Frontal cortex (tissue), 4 donors: ENCODE measurements at places on chromosomes 12 and 14. TPM values are rescaled to one million over a fixed set of nuclear protein-coding genes. Genes with fewer than 3 reads are reported as not detected.

The KRT78 gene
- total RNA-seq: not detected

The DHRS2 gene
- 0.41 TPM for total RNA-seq

The CRIP1 gene
- not detected for total RNA-seq

The TMEM116 gene
- total RNA-seq: 43.2 TPM

The ABCC9 gene
- 13.0 TPM for total RNA-seq

The KLRC3 gene
- 2.9 TPM for total RNA-seq

The MORN3 gene
- total RNA-seq: 3.3 TPM

The CIDEB gene
- total RNA-seq: 2.0 TPM

The OTX2 gene
- total RNA-seq: 0.41 TPM

The KRT83 gene
- total RNA-seq: not detected

The KLRD1 gene
- total RNA-seq: under 0.01 TPM

The ST8SIA1 gene
- 17.5 TPM for total RNA-seq

The KLHL33 gene
- under 0.01 TPM for total RNA-seq

The SOX5 gene
- 107 TPM for total RNA-seq

The BTG1 gene
- 15.5 TPM for total RNA-seq

The GALNT9 gene
- total RNA-seq: 4.9 TPM

The HOXC9 gene
- total RNA-seq: not detected
